T-helper 2 cell treated with Interferon-gamma antibody and Interleukin-4, amounts not matched to agents 100 ng/mL and 5 ng/mL, for 36 hours (primary cell): ENCODE measurements at places on chromosomes 2 and 18. TPM values are rescaled to one million over a fixed set of nuclear protein-coding genes. Genes with fewer than 3 reads are reported as not detected.

The PKDCC gene
- total RNA-seq, result 0.16 TPM in 1 of 2 replicates, not detected in the other

The PLCL1 gene
- total RNA-seq, result 2.2 and 2.5 TPM in 2 replicates

The OSR1 gene
- total RNA-seq, result not detected in 2 replicates

The RAB17 gene
- not detected in 2 replicates for total RNA-seq
